Activated CD8-positive, alpha-beta memory T cell treated with anti-CD3 and anti-CD28 coated beads for 1 hour (primary cell): ENCODE measurements at places on chromosomes 5 and 9.

DNA sequence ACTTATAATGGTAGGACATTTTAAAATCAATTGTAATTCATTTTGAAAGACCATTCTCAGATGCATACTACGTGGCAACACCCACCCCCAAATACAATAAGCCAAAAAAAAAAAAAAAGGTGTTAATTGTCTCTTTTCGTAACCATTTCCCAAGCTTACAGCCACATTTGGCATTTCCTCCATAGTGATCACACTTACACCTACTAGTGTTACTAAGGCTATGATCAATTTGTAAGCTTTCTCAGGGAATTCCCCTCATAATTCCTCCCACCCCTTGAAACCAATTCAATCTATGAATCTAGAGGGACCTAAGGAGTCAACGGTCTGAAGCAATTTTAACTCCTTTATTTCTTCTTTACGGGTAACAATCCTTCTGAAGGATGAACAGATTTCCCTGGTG lies 40.1 kb downstream of the NR2F1 start:
- DNase-seq = no peak

DNA sequence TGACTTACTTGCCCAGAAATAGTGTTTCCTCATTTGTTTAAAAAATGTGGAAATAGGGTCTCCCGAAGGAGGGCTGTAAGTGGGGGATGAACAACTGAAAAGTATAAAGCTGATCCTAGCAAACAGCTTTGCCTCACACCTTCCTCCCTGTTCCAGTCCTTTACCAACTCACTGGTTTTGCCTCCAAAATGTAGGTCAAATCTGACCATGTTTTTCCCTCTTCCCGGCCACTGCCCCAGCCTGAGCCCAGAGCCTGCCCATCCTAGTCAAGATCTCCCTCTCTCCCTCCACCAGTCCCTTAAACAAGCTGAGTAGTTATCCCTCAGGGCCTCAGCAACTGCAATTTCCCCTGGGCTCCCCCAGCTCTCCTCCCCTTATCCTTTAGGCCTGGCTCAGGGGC lies 82.4 kb upstream of the FBXW11 start:
- no peak for DNase-seq

- DNase-seq = no peak
These were observed 180.3 kb downstream of the SREK1 start for GRCh38 chr5:66324357-66324756.

DNA sequence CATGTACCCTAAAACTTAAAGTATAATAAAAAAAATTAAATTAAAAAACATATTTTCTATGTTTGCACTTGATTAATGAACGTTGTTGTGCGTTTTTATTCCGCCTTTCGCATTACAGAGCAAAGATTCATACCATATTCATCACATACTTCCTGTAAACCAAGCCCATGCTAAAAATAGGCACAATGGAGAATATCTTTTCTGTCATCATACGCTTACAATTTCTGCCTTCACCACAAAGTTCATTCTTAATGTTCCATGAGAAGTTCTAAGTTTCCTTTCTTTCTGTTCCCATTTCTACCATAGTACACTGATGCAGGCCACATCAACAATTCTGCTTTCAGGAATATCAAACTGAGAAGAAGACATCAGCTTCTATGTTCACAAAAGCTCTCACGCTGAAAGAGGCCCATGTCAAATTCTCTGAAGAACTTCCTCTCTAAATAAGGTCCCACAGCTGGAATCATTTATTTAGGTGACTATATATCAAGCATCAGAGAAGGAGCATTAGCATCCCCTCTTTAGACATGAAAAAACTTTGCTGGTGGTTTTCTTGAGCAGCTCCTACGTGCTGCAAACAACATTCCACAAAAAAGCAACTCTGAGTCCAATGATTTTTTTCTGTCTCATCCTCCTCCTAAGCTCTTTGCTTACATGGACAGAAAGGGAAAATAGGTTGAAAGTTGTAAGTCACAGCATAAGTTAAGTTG lies 456.4 kb downstream of the CDH10 start:
- no peak for DNase-seq

GRCh38 chr9:135814421-135815095 lies 92.8 kb downstream of the CAMSAP1 start:
- DNase-seq = no peak

GRCh38 chr5:12624776-12625560 lies 720.7 kb upstream of the CTNND2 start:
- DNase-seq = no peak

- no peak for DNase-seq
These were observed 77.3 kb upstream of the ITGA1 start for GRCh38 chr5:52710310-52710971.

DNA sequence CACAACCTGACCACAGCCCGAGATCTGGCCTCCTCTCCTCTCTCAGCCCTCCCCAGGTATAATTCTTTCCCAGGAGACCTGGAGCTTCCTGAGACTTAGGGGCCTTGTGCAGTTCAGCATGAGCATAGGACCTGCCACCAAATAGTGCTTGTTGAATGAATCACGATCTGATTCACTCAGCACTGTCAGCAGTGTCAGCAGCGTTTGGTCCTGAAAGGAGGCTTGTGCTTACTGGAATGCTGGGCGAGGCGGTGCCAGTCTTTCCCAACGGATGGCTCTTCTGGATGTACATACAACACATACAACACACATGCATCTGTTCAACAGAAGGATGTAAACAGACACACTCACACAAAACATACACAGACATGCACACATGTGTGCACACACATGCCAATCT lies 173.3 kb downstream of the COL23A1 start:
- no peak for DNase-seq
